Brain pericyte (primary cell): ENCODE measurements at places on chromosomes 7 and 10.

- no peak for DNase-seq
These were observed 67.8 kb upstream of the PDCD4 start for GRCh38 chr10:110803830-110804338.

DNA sequence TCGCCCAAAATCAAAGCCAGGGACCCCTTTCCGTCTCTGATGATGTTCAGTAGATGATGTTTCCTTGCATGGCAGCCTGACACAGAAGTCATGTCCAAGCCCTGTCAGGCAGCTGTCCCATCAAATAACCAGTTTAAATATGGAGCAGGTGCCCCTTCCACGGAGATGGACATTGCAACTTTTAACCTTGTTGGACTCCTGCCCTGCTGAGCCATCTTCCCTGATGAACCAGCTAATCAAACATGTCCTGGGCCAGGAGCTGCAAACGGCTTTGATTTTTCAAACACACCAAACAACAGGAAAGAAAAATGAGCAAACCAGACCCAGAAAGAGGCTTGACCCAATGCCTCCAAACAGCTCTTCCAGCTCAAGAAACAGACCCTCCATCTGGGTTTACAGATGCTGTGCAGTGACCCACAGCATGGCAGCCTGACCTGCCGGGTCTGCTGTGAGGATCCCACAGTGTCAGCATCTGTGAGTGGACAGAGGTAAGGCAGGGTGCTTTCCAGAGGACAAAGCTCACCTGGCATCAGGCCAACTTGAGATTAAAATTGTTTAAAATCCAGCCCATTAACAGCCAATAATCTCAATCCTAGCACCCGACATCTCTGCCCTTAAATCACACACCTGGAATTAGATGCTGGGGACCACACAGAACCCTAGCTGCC, 372.6 kb downstream of the GRID1 start:
- DNase-seq, result no peak

DNA sequence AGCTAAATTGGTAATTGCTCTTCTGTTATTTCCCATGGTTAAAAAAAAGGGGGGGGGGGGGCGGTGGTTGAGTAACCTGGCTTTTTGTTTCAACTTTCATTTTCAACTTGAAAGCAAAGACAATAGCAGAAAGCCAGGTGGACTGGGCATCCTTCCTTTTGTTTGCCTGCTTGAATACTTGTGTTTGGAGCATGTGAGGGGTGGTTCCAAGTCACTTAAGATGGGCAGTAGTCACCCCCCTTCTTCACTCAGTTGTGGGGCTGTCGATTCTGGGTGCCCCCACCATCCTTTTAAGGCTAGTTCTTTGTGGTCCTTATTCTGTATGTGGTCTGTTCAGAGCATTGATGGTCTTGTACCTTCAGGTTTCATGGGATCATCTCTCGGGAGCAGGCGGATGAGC, 165.6 kb upstream of the PRR15 start:
- DNase-seq, result no peak

GRCh38 chr10:114021717-114022680, 21.7 kb upstream of the ADRB1 start:
- DNase-seq, result no peak

GRCh38 chr7:22612776-22613175, 112.8 kb upstream of the STEAP1B start:
- DNase-seq, result no peak

- no peak for DNase-seq
These were observed 686 bp downstream of the ABI1 start for GRCh38 chr10:26860102-26860442.

- DNase-seq, result no peak
These were observed 4.8 kb upstream of the KCNIP2 start for GRCh38 chr10:101848408-101848807.

DNA sequence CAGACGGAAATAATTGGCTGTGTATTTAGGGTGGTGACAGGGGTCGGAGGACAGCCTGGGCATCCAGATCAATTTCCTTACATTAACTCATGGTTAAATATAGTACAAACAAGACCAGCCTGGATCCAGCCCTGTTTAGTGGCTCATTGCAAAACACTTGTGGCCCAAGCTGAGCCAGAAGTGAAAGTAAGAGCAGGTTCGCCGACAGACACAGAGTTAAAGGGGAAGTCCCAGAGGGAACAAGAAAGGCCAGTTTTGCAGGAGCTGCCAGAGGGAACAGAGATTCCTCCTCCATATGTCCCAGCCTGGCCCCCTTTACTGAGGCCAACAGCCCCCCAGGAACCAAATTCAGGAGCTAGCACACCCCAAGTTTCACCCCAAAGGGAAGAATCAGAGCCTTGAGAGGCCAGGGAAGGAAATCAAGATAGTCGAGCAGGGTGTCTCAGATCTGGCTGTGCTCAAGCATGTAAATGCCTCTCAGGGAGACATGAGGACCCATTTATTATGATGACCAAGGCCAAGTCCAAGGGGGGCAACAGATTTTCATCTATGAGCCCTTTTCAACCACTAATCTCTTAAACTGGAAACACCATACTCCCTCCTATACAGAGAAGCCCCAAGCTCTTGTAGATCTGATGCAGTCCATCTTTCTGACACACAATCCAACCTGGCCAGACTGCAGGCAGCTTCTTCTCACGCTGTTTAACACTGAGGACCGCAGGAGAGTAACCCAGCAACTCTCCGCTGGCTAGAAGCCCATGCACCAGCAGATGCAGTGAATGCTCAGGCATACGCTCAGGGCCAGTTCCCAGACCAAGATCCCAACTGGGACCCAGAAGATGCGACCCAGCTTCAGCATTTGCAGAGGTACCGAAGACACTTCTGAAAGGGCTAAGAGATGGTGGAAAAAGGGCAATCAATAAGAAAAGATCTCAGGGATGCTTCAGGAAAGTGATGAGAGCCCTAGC, 15.9 kb upstream of the ADCK2 start:
- no peak for DNase-seq

GRCh38 chr10:35216303-35216905, 89.8 kb downstream of the CREM start:
- no peak for DNase-seq

- DNase-seq, result no peak
These were observed 25.9 kb upstream of the ACSL5 start for GRCh38 chr10:112347709-112348671.

- no peak for DNase-seq
These were observed 248.2 kb upstream of the KLF14 start for GRCh38 chr7:130982160-130982638.

GRCh38 chr7:158530800-158531609, 56.6 kb downstream of the PTPRN2 start:
- DNase-seq, result no peak

DNA sequence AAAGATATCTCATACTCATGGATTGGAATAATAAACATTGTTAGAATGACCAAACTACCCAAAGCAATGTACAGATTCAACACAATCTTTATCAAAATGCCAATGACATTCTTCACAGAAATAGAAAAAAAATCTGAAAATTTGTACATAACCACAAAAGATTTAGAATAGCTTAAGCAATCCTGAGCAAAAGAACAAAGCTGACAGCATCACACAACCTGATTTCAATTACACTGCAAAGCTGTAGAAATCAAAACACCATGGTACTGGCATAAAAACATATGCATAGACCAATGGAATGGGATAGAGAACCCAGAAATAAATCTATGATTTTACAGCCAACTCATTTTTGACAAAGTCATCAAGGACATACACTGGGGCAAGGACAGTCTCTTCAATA, 130.0 kb upstream of the TMEM72 start:
- no peak for DNase-seq

GRCh38 chr7:151831606-151832005, 45.3 kb downstream of the PRKAG2 start:
- no peak for DNase-seq

DNA sequence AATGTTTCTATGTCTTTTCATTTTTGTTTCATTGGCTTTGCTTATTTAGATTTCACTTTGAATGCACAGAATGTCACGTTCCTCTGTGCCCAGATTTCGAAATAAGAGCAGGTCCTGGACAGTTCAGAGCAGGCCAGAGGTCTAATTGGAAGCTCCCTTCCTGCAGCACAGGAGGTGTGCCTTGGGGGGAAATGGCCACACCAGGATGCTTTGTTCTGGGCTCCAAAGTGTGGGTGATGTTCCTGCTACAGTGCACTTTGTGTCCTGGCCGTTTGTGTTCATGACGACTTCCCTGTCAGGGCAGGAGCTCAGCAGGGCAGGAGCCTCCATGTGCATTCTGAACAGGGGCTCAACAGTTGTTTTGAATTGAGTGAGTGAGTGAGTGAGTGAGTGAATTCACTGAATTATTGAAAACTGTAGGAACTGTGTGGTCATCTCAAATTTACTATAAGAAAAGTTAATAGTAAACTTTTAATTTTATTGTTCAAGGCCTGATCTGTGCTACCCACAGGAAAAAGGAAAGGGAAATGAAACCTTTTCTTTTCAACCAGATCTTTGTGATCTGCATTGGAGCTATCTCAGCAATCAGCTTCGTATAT, 109.5 kb upstream of the GJD4 start:
- no peak for DNase-seq

GRCh38 chr10:32366588-32366987, 19.6 kb upstream of the EPC1 start:
- DNase-seq, result no peak
